ENCODE measurements at places on chromosomes 2 and 18.

DNA sequence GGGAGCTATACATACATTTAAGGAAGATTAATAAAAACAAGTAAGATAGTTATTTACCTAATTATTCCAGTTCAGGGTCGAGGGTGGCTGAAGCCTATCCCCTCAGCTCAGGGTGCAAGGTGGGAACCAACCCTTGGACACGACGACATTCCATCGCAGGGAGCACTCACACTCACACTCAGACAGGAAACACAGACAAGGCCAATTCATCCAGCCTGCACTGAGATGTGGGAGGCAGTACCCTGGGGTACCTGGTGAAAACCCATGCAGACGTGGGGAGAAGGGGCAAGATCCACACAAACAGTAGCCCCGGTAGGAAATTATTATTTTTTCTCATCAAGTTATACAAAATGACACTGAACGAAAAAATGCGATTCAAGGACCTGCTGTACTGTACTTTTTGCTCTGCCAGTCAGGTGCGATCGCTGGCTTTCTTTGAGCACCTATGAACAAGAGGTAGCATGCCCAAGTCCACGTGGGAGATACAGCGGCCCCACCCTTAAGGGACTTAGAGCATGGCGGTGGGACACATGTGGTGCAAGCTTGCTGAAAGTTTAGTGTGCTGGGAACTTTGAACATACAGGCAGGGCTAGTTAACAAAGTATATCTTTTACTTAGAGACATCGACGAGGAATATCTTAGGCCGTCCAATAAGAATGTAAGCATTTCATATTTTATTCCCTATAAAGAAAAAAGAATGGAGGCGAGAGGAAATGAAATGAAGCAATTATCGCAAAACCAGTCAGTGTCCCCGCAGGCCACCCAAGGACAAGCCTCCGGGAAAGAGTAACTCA is 624 bp downstream of the METTL8 start:
- no peak for DNase-seq

- DNase-seq: no peak
Measured at GRCh38 chr2:30410217-30410616, 36.8 kb upstream of the LCLAT1 start.

DNA sequence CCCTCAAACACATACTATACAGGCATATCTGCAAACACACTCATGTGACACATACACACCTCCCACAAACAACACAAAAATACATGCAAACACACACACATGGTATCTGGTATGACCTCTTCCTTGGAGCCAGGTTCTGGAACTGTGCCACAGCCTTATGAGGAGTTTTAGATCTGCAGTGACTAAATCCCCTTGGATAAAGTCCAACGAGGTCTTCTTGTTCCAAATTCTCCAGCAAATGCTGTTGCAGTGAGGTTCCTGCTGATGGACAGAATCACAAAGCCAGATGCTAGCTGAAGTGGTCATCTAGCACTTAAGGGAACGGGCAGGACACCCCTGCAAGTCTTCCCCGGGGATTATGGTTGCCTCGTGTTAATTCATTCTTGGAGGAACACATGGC is 54.5 kb upstream of the DAPL1 start:
- no peak for DNase-seq

- DNase-seq: no peak
Measured at GRCh38 chr2:62934517-62934916, 116.1 kb upstream of the OTX1 start.

DNA sequence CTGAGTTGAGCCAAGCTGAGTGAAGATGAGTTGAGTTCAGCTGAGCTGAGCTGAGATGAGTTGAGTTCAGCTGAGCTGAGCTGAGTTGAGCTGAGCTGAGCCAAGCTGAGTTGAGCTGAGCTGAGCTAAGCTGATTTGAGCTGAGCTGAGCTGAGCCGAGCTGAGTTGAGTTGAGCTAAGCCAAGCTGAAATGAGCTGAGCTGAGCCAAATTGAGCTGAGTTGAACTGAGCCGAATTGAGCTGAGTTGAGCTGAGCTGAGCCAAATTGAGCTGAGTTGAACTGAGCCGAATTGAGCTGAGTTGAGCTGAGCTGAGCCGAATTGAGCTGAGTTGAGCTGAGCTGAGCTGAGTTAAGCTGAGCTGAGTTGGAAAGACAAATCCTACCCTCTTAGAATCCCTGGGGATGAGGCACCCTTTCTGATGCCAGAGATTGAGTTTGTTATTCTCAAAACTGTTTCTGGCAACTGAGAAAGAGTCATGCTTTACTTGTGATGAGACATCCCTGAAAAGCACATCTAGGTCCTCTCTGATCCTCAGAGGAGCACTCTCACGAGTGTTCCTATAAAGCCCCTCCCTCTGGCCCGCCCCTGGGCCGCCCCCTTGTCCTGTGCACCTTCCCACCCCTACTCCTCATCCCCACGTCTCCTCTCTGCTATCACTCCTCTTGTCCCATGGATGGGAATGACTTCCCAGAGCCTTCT is 116.5 kb downstream of the MCFD2 start:
- no peak for DNase-seq

DNA sequence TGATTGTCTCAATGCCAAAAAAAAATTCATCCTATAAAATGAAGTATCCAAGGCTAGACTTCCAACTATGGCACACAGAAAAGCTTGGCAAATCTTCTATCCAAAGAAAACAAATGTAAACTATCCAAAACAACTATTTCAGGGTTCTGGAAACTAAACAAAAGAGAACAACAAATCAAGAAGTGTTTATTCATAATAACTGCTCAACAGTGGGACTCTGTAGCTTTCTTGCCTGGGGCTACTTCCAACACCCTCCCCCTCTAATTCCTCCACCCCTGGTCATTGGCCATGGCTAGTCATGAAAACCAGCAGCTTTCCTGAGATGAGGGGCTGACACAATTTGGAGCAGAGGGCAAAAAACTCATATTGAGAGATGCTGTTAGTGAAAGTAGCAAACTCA is 107.0 kb downstream of the EXOC6B start:
- no peak for DNase-seq

- no peak for DNase-seq
Measured at GRCh38 chr2:96811917-96812316, 4.2 kb upstream of the CNNM3 start.

GRCh38 chr2:201254081-201254730 is 6.1 kb upstream of the CASP8 start:
- DNase-seq: no peak

GRCh38 chr2:38248707-38249106 is 128.4 kb downstream of the ATL2 start:
- no peak for DNase-seq

DNA sequence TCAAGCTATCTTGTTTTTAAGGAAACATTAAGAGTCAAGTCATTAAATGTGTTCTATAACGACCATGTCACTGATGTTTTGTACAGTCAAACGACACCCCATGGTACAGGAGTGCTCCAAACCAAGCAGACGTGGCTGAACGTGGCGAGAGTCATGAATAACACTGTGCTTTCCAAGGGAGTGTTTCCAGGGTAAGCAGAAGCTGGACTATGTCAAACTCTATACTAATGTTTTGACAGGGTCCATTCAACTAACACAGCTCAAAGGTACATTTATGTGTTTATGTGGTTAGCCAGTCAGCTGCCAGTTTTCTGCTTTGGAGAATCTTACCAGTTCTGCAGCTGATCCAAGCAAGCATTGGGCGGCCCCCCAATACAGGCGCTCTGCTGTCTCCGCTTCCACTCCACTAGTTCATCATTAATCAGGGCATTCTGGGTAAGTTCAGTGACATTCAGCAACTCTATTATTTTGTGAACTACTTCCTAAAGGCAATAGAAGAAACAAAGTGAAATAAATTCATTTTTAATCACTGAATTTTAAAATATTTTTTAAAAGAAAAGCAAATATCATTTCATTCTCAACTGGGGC is 16.4 kb downstream of the STAT1 start:
- DNase-seq: no peak

DNA sequence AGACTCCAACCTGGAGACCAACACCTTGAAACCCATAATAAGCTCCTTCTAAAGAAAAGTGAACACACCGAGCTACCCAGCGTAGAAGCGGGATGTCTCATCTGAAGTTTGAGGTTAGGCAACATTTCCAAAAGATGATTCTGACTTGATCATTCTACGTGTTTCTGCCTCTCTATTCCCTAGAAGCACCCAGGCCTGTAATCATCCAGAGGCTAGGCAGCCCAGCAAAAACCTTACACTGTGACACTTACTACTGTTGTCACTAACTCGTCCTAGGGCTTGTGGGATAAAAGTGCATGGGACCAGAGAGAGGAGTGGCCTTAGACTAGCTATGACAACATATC is 1.4 kb downstream of the ZBTB14 start:
- DNase-seq: no peak

GRCh38 chr2:226963528-226963927 is 127.7 kb downstream of the RHBDD1 start:
- DNase-seq: no peak

All from CMK (cell line).